Esophagus squamous epithelium (tissue), 5 donors: ENCODE measurements at places on chromosomes 16 and 17. TPM values are rescaled to one million over a fixed set of nuclear protein-coding genes. Genes with fewer than 3 reads are reported as not detected.

CMTM1 gene
- total RNA-seq, result not detected

CACNG3 gene
- total RNA-seq, result not detected

NPIPB6 gene
- total RNA-seq, result 1.1 TPM

TNFRSF13B gene
- not detected for total RNA-seq

NPB gene
- 0.53 TPM for total RNA-seq

- DNase-seq, result no peak
Measured at GRCh38 chr17:228951-229708, 47.7 kb upstream of the DOC2B start.

GRCh38 chr17:33086041-33086440, 94.4 kb downstream of the SPACA3 start:
- no peak for DNase-seq

GRCh38 chr16:27242398-27242797, 26.2 kb downstream of the NSMCE1 start:
- DNase-seq, result no peak

DNA sequence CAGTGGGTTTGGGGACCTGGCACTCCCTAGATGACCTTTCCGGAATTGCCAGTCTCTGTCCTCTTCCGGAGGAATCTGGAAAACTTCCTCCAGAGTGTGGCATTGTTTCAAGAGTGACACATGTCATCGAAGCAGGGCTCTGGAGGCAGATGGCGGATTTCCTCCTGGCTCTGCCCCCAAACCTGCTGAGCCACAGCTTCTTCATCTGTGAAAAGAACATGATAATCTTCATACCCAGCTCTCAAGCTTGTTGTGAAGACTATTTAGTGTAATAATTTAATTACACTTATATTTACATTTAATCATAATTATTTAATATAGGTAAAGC, 19.7 kb upstream of the TEX2 start:
- no peak for DNase-seq

GRCh38 chr17:69325518-69326376, 1.2 kb downstream of the ABCA5 start:
- no peak for DNase-seq

DNA sequence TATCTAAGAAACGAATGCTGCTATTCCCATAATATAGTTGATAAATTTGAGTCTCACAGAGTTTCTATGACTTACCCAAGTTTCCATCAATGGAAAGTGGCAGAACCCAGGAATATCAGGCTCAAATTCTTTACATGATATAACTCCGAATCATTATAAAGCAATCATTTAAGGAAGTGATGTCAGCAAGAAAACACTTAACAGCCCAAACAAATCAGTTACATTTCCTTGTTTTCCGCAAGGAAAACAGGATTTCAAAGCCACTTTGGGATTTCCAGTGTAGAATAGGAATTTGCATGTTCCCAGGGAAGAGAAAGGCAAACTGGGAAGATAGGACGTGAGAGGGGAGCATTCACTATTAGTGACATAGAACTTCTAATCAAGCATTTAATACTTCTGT, 311.4 kb upstream of the GOT2 start:
- DNase-seq, result no peak

DNA sequence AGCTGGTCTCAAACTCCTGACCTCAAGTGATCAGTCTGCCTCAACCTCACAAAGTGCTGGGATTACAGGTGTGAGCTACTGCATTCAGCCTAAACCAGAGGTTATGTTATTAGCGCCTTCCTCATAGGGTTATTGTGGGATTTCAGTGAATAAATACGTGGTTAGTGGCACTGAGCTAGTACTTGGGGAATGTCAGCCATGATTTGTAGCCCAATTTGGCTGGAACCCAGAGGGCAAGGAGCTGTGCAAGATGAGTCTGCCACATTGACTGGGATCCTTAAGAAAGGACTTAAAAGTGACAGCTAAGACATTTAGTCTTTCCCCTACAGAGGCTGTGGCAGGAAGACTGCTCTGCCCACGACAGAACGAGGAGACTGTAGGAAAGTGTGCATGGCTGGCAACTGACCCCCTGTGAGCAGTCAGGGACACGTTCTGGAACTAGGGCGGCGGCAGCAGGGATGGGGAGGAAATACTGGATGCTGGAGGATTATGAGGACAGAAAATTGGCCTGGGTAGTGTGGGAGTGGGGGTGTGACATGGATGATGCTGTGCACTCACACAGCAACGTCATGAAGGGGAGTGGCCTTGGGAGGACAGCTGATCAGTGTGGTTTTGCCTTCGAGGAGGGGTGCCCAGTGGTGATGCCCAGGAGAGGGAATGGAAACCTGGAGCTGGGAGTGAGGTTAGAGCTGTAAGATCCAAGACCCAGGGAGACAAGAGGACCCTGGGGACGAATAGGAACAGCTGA, 14.6 kb downstream of the ATP5PD start:
- DNase-seq, result peak; percentile 20

- DNase-seq, result no peak
Measured at GRCh38 chr17:39174920-39175694, 9.1 kb upstream of the ARL5C start.

DNA sequence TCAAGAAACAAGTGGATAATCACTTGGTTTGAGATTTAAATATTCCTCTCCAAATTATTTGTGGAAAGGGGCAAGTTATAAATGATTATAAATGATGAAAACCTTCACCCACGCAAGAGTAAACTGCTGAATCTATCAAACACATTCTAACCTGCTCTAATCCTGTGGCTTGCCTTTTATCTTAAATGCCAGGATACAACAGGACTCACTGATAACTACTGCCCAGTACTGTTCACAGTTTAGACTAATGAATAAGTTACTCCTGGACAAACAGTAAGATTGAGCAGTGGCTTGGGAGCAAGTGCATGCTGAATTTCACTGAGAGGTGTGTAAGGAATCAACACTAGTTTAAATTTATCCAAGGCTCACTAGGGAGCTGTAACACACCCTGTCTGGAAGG, 31.1 kb downstream of the IGF2BP1 start:
- no peak for DNase-seq

DNA sequence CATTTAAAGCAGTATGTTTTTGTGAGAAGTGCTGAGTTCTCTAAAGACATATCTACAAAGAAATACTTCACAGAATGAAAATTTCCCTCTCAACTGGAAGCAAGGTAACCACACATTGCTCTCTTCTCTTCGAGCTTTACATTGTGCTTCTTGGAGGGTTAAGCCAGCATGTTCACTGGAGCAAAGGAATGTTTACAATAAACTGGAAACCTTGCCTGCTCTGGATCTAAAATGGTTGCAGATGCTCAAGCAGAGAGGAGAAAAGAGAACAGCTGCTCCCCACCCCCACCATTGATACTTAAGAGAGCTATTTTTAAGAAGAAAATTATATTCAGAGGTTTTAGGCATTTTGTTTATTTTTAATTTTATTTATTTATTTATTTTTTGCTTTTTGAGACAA, 213.1 kb downstream of the CEP112 start:
- no peak for DNase-seq

DNA sequence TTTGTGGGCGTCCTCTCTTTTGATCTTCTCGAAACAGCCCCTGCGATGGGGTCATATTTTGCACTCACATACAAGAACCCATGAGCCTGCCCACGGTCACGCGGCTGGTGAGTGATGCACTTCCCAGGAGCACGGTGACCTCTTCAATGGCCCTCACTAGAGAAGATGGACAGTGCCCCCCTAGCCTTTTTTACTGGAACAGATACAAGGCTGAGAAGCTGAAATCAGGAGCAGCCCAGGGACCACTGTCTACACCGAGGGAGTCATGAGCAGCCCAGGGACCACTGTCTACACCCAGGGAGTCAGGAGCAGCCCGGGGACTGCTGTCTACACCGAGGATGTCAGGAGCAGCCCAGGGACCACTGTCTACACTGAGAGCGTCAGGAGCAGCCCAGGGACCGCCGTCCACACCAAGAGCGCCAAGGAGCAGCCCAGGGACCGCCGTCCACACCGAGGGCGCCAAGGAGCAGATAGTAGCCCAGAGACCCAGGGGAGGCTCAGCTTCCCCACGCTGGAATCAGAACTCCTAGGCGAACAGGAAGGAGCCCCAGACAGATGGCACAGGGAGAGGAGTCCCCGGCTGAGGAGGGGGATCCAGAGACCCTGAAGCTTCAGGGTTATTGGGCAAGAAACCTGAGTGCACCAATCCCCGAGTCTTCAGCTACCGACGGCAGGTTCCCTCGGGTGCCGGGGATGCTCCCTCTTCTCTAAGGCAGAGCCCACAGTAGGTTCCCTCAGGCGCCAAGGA, 23.7 kb downstream of the ACSF3 start:
- DNase-seq, result no peak

DNA sequence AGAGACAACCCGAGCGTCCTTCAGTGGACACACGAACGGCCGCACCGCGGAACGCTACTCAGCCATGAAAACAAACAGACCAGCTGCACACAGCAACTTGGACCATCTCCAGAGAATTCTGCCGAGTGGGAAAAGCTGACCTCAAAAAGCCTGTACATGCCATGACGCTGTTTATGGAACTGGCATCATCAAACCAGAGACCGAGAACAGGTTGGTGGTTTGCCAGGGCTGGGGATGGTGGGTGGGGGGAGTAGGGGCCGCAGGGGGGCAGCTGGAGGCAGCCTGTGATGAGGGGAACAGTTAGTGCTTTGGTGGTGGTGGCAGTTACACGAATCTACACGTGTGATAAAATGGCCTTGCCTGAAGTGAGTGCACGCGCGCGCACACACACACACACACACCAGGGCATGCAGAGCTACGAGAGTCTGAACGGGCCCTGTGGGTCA, 169.8 kb downstream of the LAT start:
- DNase-seq, result no peak

DNA sequence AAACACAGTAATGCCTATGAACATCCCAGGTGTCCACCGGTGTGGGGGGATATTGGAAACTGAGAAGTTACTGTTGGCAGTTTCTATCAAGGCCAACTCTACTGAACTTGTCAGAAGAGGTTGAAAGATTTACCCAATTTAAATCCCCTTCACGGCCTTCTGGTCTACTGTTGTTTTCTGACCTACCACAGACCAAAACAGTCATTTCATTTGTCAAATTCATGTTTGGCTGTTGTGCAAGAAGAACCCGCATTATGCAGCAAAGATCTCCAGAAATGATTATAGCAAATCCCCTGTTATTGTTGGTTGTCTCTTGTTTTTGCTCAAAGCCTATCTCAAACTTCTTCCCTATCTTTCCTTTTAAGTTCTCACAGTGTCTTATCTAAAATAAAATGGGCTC, 73.1 kb upstream of the MAF start:
- no peak for DNase-seq

GRCh38 chr17:36645422-36645821, 44.0 kb downstream of the MRM1 start:
- no peak for DNase-seq

DNA sequence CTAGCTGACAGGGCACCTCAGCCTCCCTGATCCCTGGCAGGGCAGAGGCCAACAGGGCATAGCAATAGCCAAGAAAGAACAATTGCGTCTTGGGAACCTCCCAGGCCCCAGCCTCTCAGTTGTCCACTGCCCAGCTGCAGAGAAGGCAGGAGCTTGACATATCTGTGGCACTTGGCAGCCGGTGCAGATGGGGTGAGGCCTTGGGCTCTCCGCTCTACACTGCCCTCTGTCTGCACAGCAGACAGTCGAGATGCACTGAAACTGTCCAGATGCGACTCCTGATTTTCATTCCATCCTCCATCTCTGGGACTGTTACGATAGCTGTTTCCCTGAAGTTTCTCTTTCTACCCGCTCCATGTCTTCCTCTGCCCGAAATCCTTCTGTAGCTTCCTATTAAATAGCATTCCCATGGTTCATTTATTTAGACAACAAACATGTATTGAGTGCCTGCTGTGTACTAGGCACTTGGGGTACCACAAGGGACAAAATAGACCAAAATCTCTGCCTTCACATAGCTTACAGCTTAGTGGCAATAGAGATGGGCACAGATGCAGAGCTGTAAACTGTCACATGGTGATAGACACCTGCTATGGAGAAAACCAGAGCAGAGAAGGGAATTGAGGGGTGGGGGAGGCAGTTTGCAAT, 3.3 kb downstream of the POLR3E start:
- DNase-seq, result no peak

GRCh38 chr16:86569701-86570447, 3.2 kb downstream of the FOXC2 start:
- no peak for DNase-seq

DNA sequence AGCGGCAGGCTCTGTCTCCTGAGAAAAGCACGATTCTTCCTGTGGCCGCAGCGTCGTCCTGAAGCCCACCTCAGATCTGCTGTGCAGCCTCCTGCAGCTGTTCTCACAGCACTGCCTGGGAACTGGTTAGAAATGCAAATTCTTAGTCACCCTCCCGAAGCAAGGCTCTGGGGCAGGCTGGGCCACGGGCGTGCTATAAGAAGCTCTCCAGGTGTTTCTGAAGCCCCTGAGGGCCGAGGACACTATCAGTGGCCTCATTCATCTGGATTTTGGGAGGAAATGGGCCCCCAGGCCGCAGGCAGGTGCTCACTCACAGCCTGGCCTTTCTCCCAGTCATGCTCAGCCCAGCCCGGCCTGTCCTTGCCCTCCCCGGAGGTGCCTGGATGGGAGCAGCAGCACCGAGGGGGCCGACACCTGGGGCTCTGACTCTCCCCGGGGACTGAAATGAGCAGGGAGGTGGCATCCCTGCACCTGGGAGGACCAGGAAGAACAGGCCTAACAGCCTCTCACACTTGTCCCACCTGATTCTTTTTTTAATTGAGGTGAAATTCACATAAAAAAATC, 10.4 kb upstream of the NLRC3 start:
- DNase-seq, result no peak

GRCh38 chr17:32623196-32623595, 136.4 kb downstream of the CDK5R1 start:
- DNase-seq, result no peak

- no peak for DNase-seq
Measured at GRCh38 chr16:35749253-35750141, 2290.1 kb downstream of the TP53TG3F start.

GRCh38 chr16:84648595-84649510, 542 bp downstream of the KLHL36 start:
- DNase-seq, result no peak

DNA sequence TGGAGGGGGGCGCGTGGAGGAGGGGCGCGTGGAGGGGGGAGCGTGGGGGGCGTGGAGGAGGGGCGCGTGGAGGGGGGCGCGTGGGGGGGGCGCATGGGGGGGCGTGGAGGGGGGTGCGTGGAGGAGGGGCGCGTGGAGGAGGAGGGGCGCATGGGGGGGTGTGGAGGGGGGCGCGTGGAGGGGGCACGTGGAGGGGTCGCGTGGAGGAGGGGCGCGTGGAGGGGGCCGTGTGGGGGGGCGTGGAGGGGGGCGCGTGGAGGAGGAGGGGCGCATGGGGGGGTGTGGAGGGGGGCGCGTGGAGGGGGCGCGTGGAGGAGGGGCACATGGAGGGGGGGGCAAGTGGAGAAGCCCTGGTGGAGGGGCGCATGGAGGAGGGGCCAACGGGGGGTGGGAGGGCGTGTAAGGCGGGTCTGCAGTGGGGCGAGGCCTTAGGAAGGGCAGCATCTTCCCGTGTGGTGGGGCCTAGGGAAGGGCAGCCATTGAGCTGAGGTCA, 7.3 kb downstream of the MSLN start:
- no peak for DNase-seq
